ENCODE measurements at places on chromosomes 5 and 9.

GRCh38 chr5:142141463-142141862, 32.9 kb downstream of the NDFIP1 start:
- H3K4me1 ChIP-seq: no peaks in the 10 kb centered on the region
- no peak overlapping the region for H3K27ac ChIP-seq
- DNase-seq: no peak
- H3K36me3 ChIP-seq: peaks cover 27% of the 10 kb centered on the region
- no peak overlapping the region for H3K4me3 ChIP-seq
- H3K27me3 ChIP-seq: no peaks in the 10 kb centered on the region

DNA sequence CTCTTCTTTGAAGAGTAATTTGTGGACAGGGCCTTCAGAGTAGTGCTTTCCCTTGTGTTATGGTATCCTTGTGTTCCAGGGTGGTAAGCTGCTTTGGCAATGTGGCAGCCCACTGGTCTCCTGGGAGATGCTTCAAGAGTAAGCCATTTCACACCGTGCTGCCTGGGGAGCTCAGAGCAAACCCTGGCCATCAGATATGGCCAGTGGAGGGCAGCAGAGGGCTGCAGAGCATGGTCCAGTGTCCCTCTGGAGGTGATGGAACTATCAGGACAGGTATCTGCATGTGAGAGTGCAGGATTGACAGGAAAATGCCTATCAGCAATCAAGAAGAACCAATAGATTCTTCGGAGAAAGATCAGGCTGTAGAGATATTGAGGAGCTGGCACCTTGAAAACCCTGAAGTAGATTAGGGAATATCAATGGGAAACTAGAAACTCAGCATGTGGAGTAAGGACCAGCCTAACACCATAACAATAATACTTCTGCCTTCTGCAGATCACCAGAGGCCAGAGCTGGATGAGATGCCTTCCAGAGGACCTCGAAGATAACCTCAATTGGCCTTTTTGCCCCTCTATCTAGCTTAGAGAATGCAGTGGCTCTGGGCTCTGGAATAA, 90.8 kb downstream of the PLPPR1 start:
- peak; percentile 78 for DNase-seq
- no peaks in the 10 kb centered on the region for H3K4me1 ChIP-seq

- peaks cover 7% of the 10 kb centered on the region for H3K27me3 ChIP-seq
- H3K27ac ChIP-seq: no peak overlapping the region
- no peak overlapping the region for H3K4me3 ChIP-seq
- no peak for DNase-seq
- H3K36me3 ChIP-seq: peaks cover 14% of the 10 kb centered on the region
These were observed 233.7 kb downstream of the ARHGEF28 start for GRCh38 chr5:73859696-73860095.

DNA sequence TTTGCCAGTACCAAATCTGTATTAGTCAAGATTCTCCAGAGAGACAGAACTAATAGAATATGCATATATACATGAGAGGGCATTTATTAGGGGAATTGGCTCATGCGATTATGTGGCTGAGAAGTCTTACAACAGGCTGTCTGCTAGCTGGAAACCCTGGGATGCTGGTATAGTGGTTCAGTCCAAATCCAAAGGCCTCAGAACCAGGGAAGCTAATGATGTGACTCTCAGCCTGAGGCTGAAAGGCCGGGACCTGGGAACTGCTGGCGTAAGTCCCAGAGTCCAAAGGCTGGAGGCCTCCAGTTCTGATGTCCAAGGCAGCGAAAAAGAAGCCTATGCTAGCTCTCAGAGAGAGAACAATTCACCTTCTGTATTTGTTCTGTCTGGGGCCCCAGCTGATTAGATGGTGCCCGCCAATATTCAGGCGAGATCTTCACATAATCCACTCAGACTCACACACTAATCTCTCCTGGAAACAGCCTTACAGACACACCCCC, 84.1 kb downstream of the KIAA1958 start:
- DNase-seq: no peak
- H3K27me3 ChIP-seq: no peaks in the 10 kb centered on the region
- peaks cover 42% of the 10 kb centered on the region for H3K4me1 ChIP-seq
- H3K4me3 ChIP-seq: no peak overlapping the region
- H3K27ac ChIP-seq: no peak overlapping the region

DNA sequence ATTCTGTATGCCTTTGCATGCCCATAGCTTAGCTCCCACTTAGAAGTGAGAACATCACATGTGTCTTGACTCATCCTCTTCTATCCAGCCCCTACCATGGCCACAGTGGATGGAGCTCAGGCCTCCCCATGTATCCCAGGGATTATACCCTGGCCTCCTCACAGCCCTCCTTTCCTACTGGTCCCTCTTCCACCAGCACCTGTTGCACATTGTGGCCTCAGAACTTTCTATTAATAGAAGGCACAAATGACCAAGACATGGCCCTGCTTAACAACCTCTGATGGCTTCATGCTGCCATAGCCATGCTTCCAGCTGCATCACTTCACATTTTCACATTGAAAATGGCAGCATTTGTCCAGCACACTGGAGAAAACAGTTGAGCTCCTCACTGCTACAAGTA, 315.4 kb downstream of the CDK5RAP2 start:
- no peaks in the 10 kb centered on the region for H3K36me3 ChIP-seq
- H3K4me1 ChIP-seq: no peaks in the 10 kb centered on the region
- H3K27ac ChIP-seq: no peak overlapping the region
- no peak for DNase-seq

GRCh38 chr5:107500840-107501239, 169.9 kb downstream of the EFNA5 start:
- peaks cover 5% of the 10 kb centered on the region for H3K36me3 ChIP-seq
- H3K4me1 ChIP-seq: peaks cover 45% of the 10 kb centered on the region
- H3K27ac ChIP-seq: no peak overlapping the region
- no peak overlapping the region for H3K4me3 ChIP-seq
- DNase-seq: no peak

DNA sequence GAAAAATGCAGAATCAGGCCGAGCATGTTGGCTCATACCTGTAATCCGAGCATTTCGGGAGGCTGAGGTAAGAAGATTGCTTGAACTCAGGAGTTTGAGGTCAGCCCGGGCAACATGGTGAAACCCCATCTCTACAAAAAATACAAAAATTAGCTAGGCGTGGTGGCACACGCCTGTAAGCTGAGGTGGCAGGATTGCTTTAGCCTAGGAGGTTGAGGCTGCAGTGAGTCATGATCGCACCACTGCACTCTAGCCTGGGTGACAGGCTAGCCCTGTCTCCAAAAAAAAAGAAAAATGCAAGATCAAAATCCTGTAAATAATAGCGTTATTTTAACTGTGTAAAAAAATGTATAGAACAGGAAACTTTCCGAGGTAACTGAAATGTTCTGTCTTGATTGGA, 39.4 kb downstream of the RNF44 start:
- H3K4me3 ChIP-seq: no peak overlapping the region
- no peaks in the 10 kb centered on the region for H3K27me3 ChIP-seq
- peaks cover under 1% of the 10 kb centered on the region for H3K4me1 ChIP-seq
- DNase-seq: no peak
- peaks cover 75% of the 10 kb centered on the region for H3K36me3 ChIP-seq

- peak; percentile 46 for DNase-seq
- no peak overlapping the region for H3K4me3 ChIP-seq
- H3K27me3 ChIP-seq: peaks cover 7% of the 10 kb centered on the region
- peaks cover 76% of the 10 kb centered on the region for H3K4me1 ChIP-seq
- no peaks in the 10 kb centered on the region for H3K36me3 ChIP-seq
These were observed 9.1 kb downstream of the ENHO start for GRCh38 chr9:34513567-34514214.

DNA sequence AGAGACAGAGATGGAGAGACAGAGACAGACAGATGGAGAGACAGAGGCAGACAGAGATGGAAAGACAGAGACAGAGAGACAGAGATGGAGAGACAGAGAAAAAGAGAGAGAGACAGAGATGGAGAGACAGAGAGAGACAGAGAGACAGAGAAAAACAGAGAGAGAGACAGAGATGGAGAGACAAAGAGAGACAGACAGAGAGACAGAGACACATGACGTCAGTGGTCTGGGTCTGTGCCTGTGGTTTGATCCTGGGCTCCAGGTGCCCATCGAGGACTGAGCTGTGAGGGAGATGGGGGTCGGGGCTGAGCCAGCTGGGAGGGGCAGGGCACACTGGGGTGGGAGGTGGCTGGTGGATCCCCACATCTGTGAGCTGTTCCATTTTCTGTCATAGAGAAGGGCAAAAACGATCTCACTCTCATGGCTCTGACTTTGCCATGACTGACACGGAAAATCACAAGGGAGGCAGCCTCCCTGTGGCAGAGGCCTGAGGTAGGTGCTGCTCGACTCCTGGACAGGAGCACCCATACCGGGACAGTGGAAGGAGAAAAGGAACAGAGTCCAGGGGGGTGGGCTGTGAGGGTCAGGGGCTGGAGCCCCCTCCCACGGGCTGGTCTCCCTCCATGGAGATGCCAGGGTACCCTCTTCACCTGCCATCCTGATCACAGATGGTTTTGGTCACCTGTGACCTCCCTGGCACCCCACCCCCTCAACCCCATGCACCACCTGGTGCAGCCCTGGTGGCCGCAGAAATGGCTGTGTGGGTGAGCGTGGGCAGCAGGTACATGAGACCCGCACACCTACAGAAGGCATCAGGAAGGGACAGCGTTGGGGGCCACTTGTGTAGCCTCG, 28.8 kb downstream of the GLT6D1 start:
- peaks cover 6% of the 10 kb centered on the region for H3K4me1 ChIP-seq
- H3K36me3 ChIP-seq: no peaks in the 10 kb centered on the region
- H3K27ac ChIP-seq: peak overlapping the region; percentile 10
- no peak for DNase-seq
- no peak overlapping the region for H3K4me3 ChIP-seq

GRCh38 chr9:124205686-124206352, 51.9 kb upstream of the NEK6 start:
- no peak overlapping the region for H3K4me3 ChIP-seq
- H3K27ac ChIP-seq: no peak overlapping the region
- DNase-seq: no peak

DNA sequence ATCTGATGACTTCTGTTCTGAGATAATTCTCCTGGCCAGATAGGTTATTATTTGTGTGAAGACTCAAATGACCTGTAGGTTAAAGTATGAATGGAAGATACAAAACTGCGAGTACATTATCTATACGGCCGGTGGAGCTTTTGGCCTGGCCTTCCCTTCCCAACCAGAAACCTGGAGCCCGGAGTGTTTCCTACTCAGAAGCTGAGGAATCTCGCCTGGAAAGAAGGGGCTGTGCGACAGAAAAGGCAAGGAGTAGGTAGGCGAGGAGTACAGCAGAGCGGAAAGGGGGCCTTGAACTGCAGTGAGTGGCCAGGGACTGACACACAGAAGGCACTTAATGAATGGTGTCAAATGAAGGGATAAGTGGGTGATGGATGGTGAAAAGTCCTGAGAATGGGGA, 34.6 kb downstream of the ANGPTL2 start:
- DNase-seq: no peak
- peaks cover 29% of the 10 kb centered on the region for H3K4me1 ChIP-seq
- H3K36me3 ChIP-seq: peaks cover 24% of the 10 kb centered on the region
- no peak overlapping the region for H3K4me3 ChIP-seq

GRCh38 chr9:129574911-129575585, 45.9 kb downstream of the C9orf50 start:
- H3K27me3 ChIP-seq: peaks cover 10% of the 10 kb centered on the region
- no peak overlapping the region for H3K4me3 ChIP-seq
- no peak for DNase-seq

DNA sequence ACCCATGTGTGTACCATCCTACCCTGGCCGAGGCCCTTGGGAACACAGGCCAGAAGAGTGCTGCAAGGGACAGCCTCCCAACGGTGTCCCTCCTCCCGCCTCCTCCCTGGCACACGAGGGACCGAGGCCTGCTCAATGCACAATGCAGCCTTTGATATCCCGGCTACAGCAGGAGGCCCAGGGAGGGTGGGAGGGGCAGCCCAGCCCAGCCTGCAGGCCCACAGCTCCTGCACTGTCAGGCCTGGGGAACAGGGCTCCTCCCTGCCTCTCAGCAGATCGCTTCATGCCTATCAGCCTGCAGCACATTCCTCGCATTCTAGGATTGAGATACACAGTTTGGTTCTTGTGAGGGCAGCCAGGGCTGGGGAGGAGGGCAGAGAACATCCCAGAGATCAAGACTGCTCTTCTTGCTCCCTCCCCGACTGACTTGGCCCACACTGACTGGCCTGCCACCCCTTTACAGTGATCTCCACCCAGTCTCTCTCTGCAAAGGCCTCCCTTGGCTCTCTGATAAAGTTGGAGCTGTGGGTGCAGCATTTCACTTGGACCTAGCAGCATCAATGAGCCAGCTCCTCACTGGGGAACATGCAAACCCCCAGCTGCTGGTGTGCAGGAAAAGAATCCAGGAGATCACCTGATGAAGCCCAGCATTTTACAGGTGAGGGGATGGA, at the start of gene SH3TC2:
Gene SH3TC2, minus strand, starts transcription at position 46 of the 671 bp plus-strand sequence. Its CDS starts 40 bp downstream, at position 6.
- H3K27ac ChIP-seq: no peak within 1 kb of the TSS
- no peaks in the 10 kb centered on the region for H3K36me3 ChIP-seq
- H3K4me3 ChIP-seq: no peak within 1 kb of the TSS
- peak; percentile 41 for DNase-seq
- peaks cover 4% of the 10 kb centered on the region for H3K4me1 ChIP-seq

GRCh38 chr9:121840838-121841760, 189.7 kb downstream of the DAB2IP start:
- no peak overlapping the region for H3K4me3 ChIP-seq
- no peaks in the 10 kb centered on the region for H3K27me3 ChIP-seq
- H3K36me3 ChIP-seq: peaks cover 17% of the 10 kb centered on the region
- no peak for DNase-seq

All from nephron progenitor cell (in vitro differentiated cells).